ENCODE measurements at places on chromosomes 6 and 20. TPM values are rescaled to one million over a fixed set of nuclear protein-coding genes. Genes with fewer than 3 reads are reported as not detected.

DNA sequence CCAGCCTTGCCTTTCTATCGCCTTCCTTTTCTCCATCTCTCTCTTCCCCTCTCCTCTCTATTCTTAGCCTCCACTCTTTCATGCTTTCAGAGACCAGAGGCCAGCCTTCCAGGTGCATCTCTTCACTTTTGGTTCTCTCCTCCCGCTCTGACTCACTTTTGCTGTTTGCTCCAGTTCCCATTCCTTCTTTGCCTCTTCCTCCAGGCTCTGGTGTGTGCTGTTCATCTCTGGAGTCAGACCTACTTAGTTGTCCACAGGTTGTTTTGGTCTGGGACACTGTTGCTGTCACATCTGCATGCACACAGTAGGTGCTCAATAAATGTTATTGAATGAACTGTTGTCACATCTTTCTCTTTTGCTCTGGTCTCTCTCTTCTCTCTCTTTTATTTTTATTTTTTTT lies 1.6 kb upstream of the CDH22 start:
- no peak for DNase-seq

DNA sequence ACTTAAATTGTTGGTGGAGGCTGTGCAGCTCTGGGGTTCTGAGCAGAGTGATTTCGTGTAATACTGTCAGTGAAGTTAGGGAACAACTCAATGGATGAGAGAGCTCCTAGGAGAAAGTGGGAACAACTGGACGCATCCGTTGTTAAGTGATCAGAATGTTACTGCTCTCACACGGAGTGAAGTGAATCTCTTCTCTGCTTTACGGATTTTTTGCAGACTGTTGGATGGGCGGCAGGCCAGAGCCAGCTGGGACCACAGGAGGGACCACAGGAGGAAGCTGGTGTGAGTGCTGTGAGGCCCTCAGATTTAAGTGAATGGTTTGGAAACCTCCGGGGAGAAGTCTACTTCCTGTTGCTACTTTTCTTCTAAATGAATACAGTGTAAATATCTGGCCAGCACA lies 23.7 kb upstream of the PPP1R14C start:
- peak; percentile 22 for DNase-seq

GRCh38 chr6:48928937-48929336 lies 534.1 kb downstream of the MMUT start:
- DNase-seq, result no peak

GRCh38 chr20:63594043-63594561 lies 20.1 kb upstream of the HELZ2 start:
- no peak for DNase-seq

- DNase-seq, result no peak
Observed at GRCh38 chr6:40788661-40789655, 201.8 kb upstream of the LRFN2 start.

- no peak for DNase-seq
Observed at GRCh38 chr20:6651561-6651960, 115.9 kb upstream of the BMP2 start.

GRCh38 chr6:73409395-73409794 lies 14.8 kb downstream of the DDX43 start:
- DNase-seq, result no peak

DNA sequence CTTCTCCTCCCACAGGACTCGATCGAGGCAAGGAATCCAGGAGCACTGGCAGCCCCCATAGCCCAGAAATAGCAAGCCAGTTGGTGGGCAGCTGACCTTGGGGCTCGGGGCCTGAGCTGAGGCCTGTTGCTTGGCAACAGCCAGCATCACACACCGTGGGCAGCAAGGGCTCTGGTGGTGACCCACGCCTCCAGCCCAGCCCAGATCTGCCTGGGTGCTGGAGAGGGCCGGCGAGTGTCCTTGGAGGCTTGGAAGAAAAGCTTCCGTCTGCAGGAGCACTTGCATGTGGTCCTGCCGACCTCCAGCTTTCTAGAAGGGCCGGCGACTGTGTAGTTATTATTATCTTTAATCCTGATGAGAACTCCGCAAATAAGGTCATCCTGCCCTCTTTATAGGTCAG lies 67.3 kb downstream of the STK35 start:
- no peak for DNase-seq

DNA sequence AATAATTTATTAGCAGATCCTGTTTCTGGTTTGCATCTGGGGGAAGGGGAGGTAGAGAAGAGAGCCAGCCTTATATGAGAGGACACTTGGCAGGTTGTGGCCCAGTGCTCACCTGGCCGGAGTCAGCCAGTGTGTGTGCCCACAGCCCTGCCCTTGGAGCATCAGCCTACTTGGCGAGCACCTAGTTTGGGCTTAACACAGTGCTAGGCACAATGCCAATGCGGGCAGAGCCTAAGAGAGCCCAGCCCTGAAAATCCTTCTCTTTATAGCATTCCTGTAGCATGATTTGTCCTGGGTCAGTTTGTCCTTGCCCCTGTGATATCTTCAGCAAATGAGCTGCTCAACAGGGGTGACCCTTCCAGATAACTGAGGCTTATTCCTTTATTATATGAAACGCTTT lies 73.0 kb downstream of the SLX4IP start:
- DNase-seq, result no peak

DNA sequence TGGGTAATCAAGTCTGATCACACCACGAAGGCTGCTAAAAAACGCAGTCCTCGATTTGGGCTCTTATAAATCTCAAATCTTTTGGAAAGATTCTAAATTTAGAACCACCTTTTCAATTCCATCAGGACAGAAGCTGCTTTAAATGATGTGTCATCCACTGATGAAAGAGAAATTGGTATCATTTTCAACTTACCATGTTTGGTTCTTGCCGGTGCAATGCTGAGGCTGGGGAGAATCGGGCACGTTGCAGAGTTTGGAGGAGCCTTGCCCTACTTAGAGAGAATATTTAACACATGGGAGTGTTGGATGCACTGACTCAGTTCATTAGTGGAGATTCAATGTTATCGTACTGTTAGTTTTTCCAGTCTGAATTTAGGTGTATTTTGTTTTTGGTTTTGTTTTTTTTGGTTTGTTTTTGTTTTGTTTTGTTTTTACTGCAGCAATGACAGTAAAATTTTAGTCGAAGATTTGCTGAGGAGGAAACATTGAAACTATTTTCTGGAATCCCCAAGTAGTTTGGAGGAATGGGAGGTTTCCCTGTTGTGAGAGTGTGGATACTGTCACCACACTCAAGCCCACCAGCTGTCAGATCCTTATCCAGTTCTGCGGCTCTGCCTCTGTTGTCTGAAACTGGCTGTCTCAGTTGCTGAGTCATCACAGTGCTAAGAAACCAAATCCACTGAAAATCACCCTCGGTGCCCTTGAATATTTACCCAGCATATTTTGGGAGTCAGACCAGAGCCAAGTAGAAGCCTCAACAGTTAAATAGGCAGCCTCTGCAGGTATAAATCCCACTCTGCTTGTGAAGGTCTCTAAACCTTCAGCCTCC lies 497.0 kb downstream of the BTBD3 start:
- no peak for DNase-seq

- DNase-seq, result no peak
Observed at GRCh38 chr20:45782890-45783289, 8.8 kb downstream of the WFDC3 start.

GRCh38 chr6:19167251-19167650 lies 669.9 kb upstream of the ID4 start:
- DNase-seq, result no peak

GABRR1 gene
- not detected for total RNA-seq

NR2E1 gene
- total RNA-seq, result not detected

FAM209B gene
- not detected for total RNA-seq

RAB22A gene
- 7.0 TPM for total RNA-seq

SLC4A11 gene
- 0.65 TPM for total RNA-seq

SALL4 gene
- total RNA-seq, result not detected

ADA gene
- total RNA-seq, result 3.0 TPM
